Sigmoid colon (tissue), 7 donors: ENCODE measurements at places on chromosomes 13 and 19. TPM values are rescaled to one million over a fixed set of nuclear protein-coding genes. Genes with fewer than 3 reads are reported as not detected.

Gene RNF113B
- total RNA-seq, result not detected

Gene DNAAF3
- total RNA-seq, result not detected

GRCh38 chr13:29359181-29359580, 236.3 kb downstream of the SLC7A1 start:
- H3K4me3 ChIP-seq, result no peak overlapping the region
- DNase-seq, result no peak
- H3K4me1 ChIP-seq, result no peaks in the 10 kb centered on the region
- no peaks in the 10 kb centered on the region for H3K36me3 ChIP-seq
- no peaks in the 10 kb centered on the region for H3K27me3 ChIP-seq
- no peak overlapping the region for H3K27ac ChIP-seq

Gene ZNF730
- total RNA-seq, result 0.49 TPM

DNA sequence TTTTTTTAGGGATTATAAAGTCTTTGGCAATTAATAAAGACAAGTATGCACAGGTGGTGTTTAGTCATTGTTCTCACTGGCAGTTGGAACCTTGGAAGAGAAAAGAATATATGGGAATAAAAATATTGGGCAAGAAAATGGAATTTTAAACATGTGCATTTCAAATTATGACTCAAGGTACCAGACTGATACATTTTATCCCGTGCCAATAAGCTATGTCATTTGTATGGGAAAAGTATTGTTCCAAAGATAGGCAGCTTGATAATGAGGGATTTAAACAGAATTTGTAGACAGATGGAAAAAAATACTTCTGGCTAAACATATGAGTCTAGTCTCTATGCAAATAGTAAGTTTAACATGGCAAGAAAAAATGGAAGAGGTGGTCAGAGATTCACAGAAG, 169.5 kb upstream of the UFM1 start:
- DNase-seq, result no peak
- H3K27ac ChIP-seq, result no peak overlapping the region
- H3K4me3 ChIP-seq, result no peak overlapping the region
- H3K27me3 ChIP-seq, result no peaks in the 10 kb centered on the region

Gene ZNF813
- total RNA-seq, result 3.1 TPM

DNA sequence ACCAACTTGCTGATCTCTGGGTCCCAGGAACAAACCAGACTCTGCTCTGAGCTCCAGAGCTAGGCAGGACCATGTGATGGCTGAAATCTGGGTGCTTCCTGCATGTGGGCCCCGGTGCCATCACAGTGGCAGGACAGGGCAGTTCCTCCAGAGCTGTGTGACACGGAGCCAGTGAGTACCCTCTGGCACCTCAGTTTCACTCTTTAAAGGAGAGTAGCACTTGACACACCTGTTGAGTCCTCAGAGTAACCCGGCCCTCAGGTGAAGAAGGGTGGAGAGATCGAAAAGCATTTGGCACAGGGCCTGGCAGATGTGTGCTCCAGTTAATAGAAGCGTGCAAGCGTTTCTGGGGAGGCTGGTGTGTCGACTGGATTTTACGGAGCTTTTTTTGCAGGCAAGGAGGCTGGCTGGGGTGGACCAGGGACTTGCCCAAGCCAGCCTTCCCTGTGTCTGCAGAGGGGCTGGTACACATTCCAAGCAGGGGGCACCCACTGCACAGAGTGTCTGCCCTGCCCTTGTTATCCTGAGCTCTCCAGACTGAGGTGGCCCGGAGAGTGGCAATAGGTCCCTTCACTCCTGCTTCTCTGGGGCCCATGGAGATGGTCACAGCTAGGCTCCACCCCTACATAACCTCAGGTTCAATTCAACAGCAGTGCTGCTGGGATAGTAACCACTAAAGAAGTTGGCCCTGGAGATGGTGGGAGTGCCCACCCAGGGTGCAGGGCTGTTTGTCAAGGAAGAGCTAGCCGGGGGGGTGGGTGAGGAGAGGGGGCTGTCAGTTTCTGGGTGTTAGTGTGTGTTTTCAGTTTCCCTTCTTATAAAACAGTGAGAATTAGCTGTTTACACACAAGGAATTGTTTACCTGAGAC, 8.3 kb downstream of the RPS19 start:
- no peak for DNase-seq
- H3K27ac ChIP-seq, result no peak overlapping the region
- H3K4me1 ChIP-seq, result peaks cover 6% of the 10 kb centered on the region
- H3K27me3 ChIP-seq, result no peaks in the 10 kb centered on the region

Gene C19orf73
- total RNA-seq, result 2.1 TPM

DNA sequence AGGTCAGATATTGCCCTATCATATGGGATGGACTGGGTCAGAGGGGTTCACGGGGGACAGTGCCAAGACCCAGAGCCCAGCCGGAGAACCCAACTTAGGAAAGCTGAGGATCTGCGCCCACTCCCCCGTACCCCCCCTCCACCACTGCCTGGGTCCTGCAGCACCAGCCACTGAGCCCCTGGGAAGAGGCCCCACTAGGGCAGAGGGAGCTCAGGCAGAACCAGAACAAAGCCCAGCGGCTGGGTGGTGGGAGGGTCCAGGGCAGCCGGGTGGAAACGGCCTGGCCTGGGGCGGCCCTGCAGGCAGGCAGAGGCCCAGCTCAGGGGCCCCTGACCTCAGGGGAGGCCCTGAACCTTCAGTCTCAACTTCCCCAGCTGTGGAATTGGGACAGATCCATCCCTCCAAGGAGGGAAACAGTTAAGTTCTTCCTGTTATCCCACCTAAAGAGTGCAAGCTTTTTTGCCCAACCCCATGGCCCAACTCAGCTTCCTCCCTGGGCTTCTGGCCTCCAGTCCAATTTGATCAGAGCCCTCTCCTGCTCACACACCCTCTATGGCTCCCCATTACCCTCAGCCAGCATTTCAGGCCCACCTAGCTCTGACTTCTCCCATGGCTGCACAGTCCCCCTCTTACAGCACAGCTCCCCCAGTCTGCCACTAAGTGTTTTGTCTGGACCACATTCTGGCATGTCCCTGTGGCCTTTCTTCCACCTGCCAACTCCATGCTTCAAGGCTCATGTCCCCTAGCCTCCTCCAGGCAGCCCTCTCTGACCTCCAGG, 3.1 kb downstream of the NR2F6 start:
- H3K27me3 ChIP-seq, result no peaks in the 10 kb centered on the region
- no peak for DNase-seq
- H3K27ac ChIP-seq, result peak overlapping the region; percentile 85

Gene PRTN3
- not detected for total RNA-seq

DNA sequence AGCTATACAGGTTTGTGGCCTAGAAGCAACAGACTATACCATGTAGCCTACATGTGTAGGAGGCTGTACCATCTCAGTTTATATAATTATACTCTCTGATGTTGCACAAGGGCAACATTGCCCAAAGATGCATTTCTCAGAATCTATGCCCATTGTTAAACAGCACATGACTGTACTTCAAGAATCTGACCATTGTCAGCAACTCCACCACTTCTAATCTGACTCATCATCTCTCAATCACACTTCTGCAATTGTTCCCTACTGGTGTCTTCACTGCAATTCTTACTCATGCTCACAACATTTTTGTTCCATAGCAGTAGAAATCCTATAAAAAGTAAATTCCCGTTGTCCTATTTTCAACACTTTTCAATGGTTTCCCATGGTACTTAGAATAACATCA, 63.9 kb upstream of the ATXN8OS start:
- DNase-seq, result no peak
- no peaks in the 10 kb centered on the region for H3K4me1 ChIP-seq
- H3K4me3 ChIP-seq, result no peak overlapping the region
- no peaks in the 10 kb centered on the region for H3K27me3 ChIP-seq
- H3K36me3 ChIP-seq, result no peaks in the 10 kb centered on the region

Gene ZNF791
- 18.6 TPM for total RNA-seq

Gene TEX101
- total RNA-seq, result not detected

- H3K4me3 ChIP-seq, result no peak overlapping the region
- no peaks in the 10 kb centered on the region for H3K4me1 ChIP-seq
- no peak overlapping the region for H3K27ac ChIP-seq
- H3K27me3 ChIP-seq, result no peaks in the 10 kb centered on the region
- no peaks in the 10 kb centered on the region for H3K36me3 ChIP-seq
These were observed 29.8 kb downstream of the CLEC17A start for GRCh38 chr19:14612657-14613056.

GRCh38 chr19:10701955-10702525, 801 bp downstream of the QTRT1 start:
- H3K36me3 ChIP-seq, result no peaks in the 10 kb centered on the region
- peaks cover 16% of the 10 kb centered on the region for H3K4me1 ChIP-seq

DNA sequence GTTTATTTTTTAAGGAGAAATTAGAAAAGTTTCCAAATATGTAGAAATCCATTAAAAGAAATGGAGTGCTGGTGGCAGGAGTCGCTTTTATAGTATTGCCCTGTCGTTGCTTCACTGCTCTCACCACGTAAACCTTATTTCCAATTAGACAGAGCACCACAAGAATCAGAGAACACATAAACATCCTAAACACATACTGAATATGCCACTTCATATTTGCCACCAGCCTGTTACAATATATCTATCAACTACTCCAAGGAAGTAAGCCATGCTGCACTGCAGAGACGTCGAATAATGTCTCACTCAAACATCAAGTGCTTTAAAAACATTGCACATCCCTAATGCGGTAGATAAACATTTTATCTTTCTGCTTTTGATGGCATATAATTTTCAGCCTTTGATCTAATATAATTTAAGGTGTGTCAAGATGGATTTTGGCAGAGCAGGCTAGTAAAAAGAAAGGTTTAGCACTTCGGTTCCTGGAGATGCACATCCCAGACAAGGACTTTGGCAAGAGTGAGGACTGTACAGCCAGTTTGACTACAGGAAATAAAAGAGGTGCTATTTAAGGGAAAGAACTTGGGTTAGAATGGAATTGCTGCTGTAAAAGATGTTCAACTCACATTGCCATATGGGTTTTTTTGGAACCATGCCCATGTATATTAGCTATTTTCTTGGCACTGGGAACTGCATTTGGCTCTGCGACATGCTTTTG, 932.3 kb downstream of the EFNB2 start:
- H3K4me3 ChIP-seq, result no peak overlapping the region
- no peak overlapping the region for H3K27ac ChIP-seq
- DNase-seq, result no peak
- H3K36me3 ChIP-seq, result no peaks in the 10 kb centered on the region
- H3K27me3 ChIP-seq, result no peaks in the 10 kb centered on the region
- peaks cover 10% of the 10 kb centered on the region for H3K4me1 ChIP-seq

DNA sequence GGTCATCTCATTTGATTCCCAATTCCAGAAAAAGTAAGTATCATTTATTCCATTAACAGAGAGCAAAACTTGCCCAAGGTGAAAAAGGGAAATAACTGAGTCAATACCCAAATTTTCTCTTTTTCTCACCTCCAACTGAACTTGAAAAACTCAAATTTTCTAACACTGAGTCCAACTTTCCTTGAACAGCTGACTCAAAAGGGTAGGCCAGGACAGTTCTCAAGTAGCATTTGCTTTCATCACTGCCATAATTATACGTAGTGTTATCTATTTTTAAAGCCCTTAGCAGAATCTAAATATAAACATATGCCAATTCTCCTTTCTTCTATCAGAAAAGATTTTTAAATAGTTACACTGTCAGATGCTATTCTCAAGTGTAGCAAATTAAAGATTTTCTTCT, 3.5 kb downstream of the N4BP2L2 start:
- H3K36me3 ChIP-seq, result peaks cover 3% of the 10 kb centered on the region
- H3K4me1 ChIP-seq, result peaks cover 74% of the 10 kb centered on the region
- H3K4me3 ChIP-seq, result no peak overlapping the region
- no peak for DNase-seq
- no peak overlapping the region for H3K27ac ChIP-seq

Gene CTXN1
- total RNA-seq, result 92.2 TPM
